NK-92 treated with Interleukin-12 subunit alpha and Interleukin-12 subunit beta, amount 100 ng/mL, for 24 hours (cell line): ENCODE measurements at places on chromosomes 1 and 21.

- DNase-seq: no peak
Measured at GRCh38 chr1:165539908-165540307, 3.9 kb upstream of the LRRC52 start.

DNA sequence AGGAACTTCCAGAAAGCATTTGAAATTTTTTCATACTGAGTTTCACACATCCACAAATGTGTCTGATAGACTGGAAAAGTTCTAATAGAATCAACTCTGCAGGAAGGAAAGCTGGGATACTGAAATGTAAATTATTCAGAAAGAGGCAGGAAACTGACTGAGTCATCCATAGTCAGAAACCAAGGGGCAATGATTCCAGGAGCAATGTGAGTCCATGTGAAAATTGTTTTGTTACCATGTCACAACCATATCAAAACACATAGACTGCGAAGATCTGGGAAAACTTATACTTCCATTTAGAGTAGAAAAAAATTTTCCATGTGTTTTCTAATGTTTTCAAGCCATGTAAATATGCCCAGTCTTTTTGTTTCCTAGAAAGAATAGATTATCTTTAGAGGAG, 142.3 kb upstream of the TMPRSS15 start:
- no peak for DNase-seq

GRCh38 chr1:7290971-7291970, 479.8 kb upstream of the VAMP3 start:
- no peak for DNase-seq

GRCh38 chr1:243791586-243792267, 58.3 kb downstream of the AKT3 start:
- no peak for DNase-seq

GRCh38 chr1:192535916-192536664, 39.5 kb upstream of the RGS1 start:
- no peak for DNase-seq

DNA sequence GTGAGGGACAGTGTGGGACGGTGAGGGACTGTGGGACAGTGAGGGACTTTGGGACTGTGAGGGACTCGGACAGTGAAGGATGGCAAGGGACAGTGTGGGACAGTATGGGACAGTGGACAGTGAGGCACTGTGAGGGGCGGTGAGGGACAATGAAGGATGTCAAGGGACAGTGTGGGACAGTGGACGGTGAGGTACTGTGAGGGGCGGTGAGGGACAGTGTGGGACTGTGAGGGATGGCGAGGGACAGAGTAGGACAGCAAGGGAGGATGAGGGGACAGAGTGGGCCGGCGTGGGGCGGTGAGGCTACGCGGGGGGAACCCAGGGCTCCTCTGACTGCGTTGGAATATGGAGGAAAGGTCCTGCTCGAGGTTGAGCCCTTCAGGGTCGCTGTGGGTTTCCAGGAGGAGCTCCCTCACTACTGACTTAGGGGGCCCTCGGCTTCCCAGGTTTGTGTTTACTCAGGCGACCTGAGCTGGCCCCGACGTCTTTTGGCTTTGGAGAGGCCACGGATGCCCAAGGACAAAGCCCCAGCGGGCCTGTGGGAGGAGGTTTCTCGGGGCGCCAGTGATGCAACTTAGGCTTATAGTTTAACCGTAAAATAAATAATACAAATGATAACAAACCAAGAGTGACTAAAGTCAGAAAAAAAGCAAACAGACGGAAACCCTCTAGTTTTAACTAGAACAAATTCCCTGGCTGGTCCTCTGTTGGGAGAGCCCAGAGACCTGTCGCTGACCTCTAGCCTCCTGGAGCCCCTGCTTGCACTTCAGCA, 1.1 kb upstream of the ERRFI1 start:
- DNase-seq: no peak

DNA sequence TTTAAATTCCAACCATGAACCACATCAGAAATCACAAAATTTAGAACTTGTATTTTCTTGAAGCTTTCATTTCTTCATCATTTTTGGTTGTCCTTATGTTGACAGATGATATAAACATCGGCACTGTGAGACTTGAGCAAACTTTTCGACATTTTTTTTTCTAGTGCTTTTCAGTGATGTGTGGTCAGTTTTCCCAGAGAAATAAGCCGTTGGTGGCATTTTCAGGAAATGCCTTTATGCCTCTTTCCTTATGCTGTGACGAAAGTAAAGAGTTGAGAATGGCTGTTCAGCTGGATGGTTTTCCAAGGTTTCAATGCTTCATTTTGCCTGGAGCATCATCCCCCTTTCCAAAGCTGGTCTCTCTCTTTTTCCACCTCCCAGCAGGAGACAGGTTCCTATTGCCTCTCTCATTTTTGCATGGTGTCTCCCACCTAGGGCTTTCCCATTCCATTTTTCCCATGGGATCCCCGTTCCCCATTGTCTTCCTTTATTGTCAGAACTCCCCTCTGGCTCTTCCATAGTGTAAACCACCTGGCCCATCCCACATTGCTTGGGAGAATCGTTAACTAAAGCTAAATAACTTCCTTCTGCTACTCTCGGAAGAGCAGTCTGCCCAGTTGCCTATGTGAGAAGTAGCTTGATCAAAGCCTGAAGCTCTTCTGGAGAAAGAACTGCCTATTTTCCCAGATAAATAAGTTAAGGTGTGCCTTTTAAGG, 61.4 kb upstream of the DYNLT5 start:
- no peak for DNase-seq

DNA sequence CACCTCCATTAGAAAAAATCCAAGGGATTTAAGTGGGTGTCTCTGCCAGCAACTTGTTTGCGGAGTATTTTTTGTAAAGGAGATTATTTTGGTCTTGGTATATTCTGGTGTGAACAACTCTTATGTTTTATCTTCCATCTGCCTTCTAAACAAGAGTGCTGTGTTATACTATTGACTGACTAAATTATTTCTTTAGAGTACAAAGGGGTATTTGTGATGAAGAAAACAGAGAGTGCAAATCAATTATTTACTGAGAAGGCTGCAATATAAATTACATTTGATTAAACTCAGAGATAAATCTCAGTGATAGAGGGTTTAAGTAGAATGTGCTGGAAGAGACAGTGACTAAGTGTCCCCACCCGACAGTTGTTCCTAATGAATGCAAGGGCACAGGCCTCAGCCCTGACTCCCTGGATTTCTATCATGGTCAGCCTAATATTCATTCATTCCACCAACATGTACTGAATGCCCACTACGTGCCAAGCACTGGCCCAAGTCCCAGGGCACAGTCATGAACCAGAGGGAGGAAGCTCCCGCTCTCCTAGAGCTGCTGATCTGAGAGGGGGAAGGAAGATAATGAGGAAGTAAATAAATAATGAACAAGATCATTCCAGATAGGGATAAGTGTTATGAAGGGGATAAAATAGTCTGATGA, 196.9 kb upstream of the C8B start:
- DNase-seq: no peak

- DNase-seq: no peak
Measured at GRCh38 chr1:167043752-167044488, 46.3 kb downstream of the GPA33 start.

GRCh38 chr1:3908886-3909517, 8.9 kb upstream of the C1orf174 start:
- DNase-seq: no peak

- DNase-seq: no peak
Measured at GRCh38 chr1:211135342-211135950, 1.5 kb upstream of the KCNH1 start.

GRCh38 chr21:31616216-31616615, 43.3 kb upstream of the SOD1 start:
- no peak for DNase-seq
